ENCODE measurements at places on chromosomes 3 and 15.

- no peaks in the 10 kb centered on the region for H3K36me3 ChIP-seq
- no peak for DNase-seq
- H3K27me3 ChIP-seq: peaks cover 1% of the 10 kb centered on the region
Observed at GRCh38 chr15:87219650-87220615, 1036.6 kb downstream of the NTRK3 start.

GRCh38 chr3:127462111-127462655 lies 128.3 kb downstream of the TPRA1 start:
- H3K4me3 ChIP-seq: no peak overlapping the region
- no peak for DNase-seq
- no peak overlapping the region for H3K27ac ChIP-seq
- H3K36me3 ChIP-seq: no peaks in the 10 kb centered on the region

GRCh38 chr3:16059711-16060357 lies 114.6 kb upstream of the GALNT15 start:
- no peaks in the 10 kb centered on the region for H3K27me3 ChIP-seq
- H3K27ac ChIP-seq: no peak overlapping the region
- DNase-seq: no peak
- no peaks in the 10 kb centered on the region for H3K36me3 ChIP-seq
- H3K4me3 ChIP-seq: no peak overlapping the region

DNA sequence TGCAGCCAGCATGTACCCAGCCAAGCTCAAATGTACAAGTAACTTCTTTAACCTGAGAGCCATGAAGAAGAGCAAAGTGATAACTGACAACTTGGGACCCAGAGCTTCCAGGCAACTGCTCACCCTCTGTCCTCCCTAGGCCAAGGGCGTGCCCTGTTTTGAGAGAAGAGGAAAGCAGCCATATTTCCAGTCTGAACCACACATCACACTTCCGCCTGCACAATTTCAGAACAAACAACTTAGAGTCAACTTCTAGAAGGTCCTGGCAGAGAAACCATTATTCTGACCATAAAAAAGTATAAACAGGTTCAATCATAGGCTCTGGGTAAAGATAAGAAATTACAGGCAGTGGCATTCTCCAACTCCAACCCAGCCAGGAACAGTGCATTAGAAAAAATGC lies 50.1 kb downstream of the ITGB5 start:
- no peak overlapping the region for H3K27ac ChIP-seq
- no peak for DNase-seq
- no peak overlapping the region for H3K4me3 ChIP-seq
- H3K4me1 ChIP-seq: peaks cover 6% of the 10 kb centered on the region
- H3K27me3 ChIP-seq: no peaks in the 10 kb centered on the region

- no peak for DNase-seq
- H3K36me3 ChIP-seq: no peaks in the 10 kb centered on the region
- H3K4me3 ChIP-seq: no peak overlapping the region
- H3K27me3 ChIP-seq: no peaks in the 10 kb centered on the region
- H3K27ac ChIP-seq: no peak overlapping the region
- H3K4me1 ChIP-seq: peaks cover 1% of the 10 kb centered on the region
Observed at GRCh38 chr3:126530171-126531050, 6.5 kb downstream of the CHST13 start.

DNA sequence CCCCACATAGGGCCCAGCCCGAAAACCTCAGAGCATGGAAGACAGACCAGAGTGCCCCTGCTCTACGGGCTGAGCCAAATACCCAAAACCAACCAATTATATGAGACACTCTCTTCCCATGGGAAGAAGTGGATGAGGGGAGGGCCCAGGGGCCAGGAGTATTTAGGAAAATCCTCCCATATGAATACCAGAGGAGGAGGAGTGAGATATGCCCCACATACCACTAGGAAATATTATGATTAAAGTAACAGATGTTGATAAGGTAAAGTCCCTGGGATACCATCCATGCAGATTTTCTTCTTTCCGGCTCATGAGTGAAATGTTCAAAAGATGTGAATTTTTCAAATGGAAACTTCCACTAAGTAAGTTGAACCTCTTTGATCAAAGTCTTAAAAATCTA lies 50.4 kb downstream of the MESD start:
- no peak for DNase-seq
- H3K27me3 ChIP-seq: no peaks in the 10 kb centered on the region
- peaks cover 5% of the 10 kb centered on the region for H3K36me3 ChIP-seq
- no peak overlapping the region for H3K4me3 ChIP-seq

DNA sequence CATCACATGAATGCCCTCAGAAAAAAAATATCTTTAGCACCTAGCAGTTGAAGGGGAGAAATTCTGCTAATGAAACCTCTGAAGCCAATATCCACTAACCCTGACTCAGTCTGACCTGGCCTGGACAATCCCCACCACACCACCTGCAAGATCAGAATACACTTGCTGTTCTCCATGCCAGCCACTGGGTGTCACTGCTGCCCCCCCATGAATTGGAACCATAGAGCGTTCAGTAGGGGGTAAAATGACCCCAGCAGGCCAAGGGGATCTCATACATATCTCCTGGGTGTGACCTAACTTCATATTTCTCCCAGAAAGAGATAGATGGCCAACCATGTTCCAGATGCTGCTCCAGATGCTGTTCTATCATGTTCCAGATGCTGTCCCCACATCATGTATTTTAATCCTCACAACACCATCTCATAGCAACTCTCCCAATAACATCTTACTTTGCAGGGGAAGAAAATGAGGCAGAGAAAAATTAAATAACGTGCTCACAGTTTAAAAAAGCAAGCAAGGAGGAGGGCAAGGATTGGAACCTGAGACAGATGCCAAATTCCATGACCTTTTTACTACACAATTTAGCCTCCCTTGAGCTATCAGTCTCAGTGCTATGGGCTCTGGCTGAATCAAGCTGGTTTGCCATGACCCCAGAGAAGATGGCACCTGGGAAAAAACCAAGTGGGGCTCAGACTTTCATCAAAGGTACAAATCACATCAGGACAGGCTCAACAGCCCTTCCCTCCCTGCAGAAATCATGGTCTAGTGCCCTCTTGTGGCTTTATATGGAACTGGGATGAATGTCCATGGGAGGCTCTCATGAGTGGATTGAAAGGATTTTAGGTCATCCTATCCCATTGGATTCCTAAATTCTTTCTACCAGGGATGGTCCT lies 12.4 kb downstream of the NTRK3 start:
- H3K27ac ChIP-seq: no peak overlapping the region
- H3K36me3 ChIP-seq: no peaks in the 10 kb centered on the region
- H3K27me3 ChIP-seq: no peaks in the 10 kb centered on the region

DNA sequence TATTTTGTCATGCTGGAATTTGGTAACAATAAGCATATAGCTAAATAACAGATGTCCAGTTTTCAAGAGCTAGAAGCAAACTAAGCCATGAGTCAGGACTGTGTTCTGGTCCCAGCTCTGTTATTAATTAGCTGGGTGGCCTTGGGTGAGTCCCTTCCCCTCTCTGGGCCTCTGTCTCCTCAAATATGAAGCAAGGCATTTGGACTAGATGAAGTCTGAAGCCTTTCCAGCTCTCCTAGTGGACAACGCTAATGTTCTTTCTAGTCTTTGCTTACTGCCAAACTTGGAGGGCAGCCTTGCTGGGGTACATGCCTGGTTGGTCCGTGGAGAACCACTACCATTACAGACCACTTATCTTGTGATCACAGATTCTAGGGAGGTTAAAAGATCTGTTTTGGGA lies 127.6 kb downstream of the DUT start:
- no peaks in the 10 kb centered on the region for H3K27me3 ChIP-seq
- H3K4me3 ChIP-seq: no peak overlapping the region
- no peaks in the 10 kb centered on the region for H3K36me3 ChIP-seq

GRCh38 chr3:149717391-149718056 lies 34.8 kb downstream of the COMMD2 start:
- no peaks in the 10 kb centered on the region for H3K27me3 ChIP-seq
- H3K4me3 ChIP-seq: no peak overlapping the region
- H3K36me3 ChIP-seq: no peaks in the 10 kb centered on the region
- no peak overlapping the region for H3K27ac ChIP-seq
- H3K4me1 ChIP-seq: no peaks in the 10 kb centered on the region
- peak; percentile 35 for DNase-seq

- H3K27me3 ChIP-seq: no peaks in the 10 kb centered on the region
- no peak for DNase-seq
- H3K4me1 ChIP-seq: peaks cover 3% of the 10 kb centered on the region
- H3K27ac ChIP-seq: no peak overlapping the region
- no peak overlapping the region for H3K4me3 ChIP-seq
Observed at GRCh38 chr3:16369276-16369675, 104.3 kb downstream of the OXNAD1 start.

DNA sequence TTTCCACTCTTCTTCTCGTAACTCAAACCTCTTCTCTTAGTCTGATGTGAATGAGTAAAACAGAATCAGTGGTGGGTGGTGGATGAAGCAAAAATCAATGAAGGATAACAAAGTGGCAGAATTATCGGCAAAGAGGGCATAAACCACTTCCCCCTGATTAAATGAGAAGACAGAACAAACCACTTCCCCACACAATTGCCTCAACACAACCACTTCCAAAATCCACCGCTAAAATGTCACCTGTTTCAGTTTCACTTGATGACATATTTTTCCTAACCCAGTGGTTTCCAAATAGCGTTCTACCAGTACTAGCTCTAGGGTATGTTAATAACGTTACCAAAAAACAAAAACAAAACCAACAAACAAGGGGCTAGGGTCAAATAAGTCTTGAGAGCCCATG lies 478.7 kb upstream of the WNT5A start:
- H3K36me3 ChIP-seq: no peaks in the 10 kb centered on the region
- no peak overlapping the region for H3K27ac ChIP-seq
- H3K27me3 ChIP-seq: no peaks in the 10 kb centered on the region
- H3K4me1 ChIP-seq: no peaks in the 10 kb centered on the region
- no peak for DNase-seq
- no peak overlapping the region for H3K4me3 ChIP-seq

- no peaks in the 10 kb centered on the region for H3K27me3 ChIP-seq
- H3K4me1 ChIP-seq: no peaks in the 10 kb centered on the region
- no peak overlapping the region for H3K27ac ChIP-seq
- no peak for DNase-seq
- no peak overlapping the region for H3K4me3 ChIP-seq
Observed at GRCh38 chr3:127849368-127849767, 27.1 kb upstream of the MGLL start.

- no peaks in the 10 kb centered on the region for H3K27me3 ChIP-seq
- DNase-seq: peak; percentile 52
- peaks cover 1% of the 10 kb centered on the region for H3K4me1 ChIP-seq
- H3K4me3 ChIP-seq: no peak overlapping the region
Observed at GRCh38 chr3:71142441-71143161, 440.9 kb downstream of the FOXP1 start.

GRCh38 chr15:85421116-85421925 lies 40.9 kb downstream of the AKAP13 start:
- H3K36me3 ChIP-seq: no peaks in the 10 kb centered on the region
- H3K27ac ChIP-seq: no peak overlapping the region
- H3K4me3 ChIP-seq: no peak overlapping the region
- no peaks in the 10 kb centered on the region for H3K4me1 ChIP-seq
- DNase-seq: no peak

DNA sequence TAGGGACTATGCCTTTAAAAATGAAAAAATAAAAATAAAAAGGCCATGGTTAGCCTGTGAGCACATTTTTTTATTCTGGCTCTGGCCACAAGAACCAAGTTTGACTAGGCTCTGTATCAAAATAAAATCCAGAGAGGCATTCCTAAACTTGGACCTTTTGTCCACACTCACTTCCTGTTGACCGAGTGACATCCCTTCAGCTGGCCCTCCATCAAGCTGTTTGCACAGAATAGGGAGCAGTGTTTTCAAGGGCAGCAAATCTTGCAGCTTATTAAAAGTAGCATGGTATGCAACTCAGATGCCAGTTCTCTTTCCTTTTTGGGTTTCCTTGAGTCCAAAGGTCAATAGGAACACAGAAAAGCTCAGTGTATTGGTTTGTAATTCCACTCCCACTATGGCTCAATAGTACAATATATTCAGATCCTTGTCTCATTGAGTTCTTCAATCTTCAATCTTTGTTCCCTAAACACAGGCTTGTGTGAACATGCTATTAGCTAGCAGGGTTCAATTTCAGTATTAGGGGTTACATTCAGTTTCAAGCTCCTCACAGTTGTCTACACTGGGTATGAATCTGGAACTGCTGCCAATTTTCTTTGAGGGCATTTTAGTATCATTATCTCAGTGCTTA lies 244.5 kb downstream of the RBMS3 start:
- H3K27ac ChIP-seq: no peak overlapping the region
- DNase-seq: no peak
- H3K4me3 ChIP-seq: no peak overlapping the region
- no peaks in the 10 kb centered on the region for H3K4me1 ChIP-seq
- no peaks in the 10 kb centered on the region for H3K27me3 ChIP-seq

- H3K4me1 ChIP-seq: no peaks in the 10 kb centered on the region
- no peak overlapping the region for H3K4me3 ChIP-seq
- H3K36me3 ChIP-seq: no peaks in the 10 kb centered on the region
Observed at GRCh38 chr3:44419116-44419922, 58.2 kb downstream of the ZNF445 start.

All from iPS DF 6.9 (cell line).